ENCODE measurements at places on chromosomes 5 and 9.

- DNase-seq, result no peak
These were observed 89.2 kb upstream of the IRX4 start for GRCh38 chr5:1971944-1972343.

DNA sequence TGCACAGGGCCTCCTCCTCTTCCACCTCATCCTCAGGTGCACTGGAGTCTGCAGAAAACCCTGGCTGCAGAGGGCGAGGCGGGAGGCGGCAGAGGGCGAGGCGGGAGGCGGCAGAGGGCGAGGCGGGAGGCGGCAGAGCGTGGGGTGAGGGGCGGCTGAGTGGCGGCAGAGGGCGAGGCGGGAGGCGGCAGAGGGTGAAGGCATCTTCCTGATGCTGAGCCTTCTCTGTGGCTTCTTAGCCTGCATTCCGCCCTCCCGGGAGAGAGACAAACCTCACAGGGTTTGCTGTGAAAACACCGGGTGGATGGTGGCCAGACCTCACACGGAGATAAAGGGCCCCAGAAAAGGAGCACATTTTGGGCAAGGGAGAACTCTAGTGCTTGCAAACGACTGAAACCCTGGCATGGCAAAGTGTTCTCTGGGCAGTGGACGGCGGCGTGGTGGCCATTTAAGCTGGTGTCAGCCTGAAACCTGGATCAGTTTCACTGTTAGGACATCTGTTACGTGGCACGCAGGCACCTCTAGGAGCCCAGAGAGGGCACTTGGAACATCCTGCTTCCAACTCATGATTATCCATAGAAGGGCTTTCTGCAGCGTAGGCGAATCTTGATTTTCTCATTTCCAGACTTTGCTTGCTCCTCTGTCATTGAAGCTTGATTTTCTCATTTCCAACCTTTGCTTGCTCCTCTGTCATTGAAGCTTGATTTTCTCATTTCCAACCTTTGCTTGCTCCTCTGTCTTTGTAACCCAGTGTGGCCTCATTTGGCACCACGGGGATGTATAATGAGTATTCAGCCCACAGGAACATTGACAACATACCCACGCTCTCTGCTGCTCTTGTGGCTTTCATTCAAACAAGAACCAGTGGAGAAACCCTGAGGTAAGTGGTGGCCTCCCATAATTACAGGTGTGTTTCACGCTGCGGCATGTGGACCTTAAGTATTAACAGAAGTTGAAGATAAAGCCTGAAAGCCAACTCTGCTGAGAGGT lies 16.3 kb upstream of the PLEKHG4B start:
- no peak for DNase-seq

DNA sequence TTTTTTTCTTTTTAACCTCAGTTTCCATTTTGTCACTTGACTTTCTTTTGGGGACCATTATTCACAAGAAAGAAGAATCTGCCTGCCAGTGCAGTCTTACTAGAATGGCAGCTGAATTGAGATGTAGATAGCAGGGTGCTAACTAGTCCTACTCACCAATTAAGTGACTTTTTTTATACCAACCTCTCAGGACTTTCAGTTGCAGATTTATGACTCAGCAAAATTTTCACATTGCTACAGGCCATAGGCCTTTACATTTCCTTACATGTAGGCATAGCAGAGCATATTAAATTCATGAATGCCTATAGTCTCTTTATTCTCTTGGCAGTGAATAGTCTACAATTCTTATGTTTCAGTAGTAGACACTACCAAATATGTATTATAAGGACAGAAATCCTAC lies 54.0 kb upstream of the FKTN start:
- DNase-seq, result no peak

GRCh38 chr5:60395712-60396329 lies 304.1 kb downstream of the DEPDC1B start:
- no peak for DNase-seq

- no peak for DNase-seq
These were observed 156.6 kb upstream of the PHYKPL start for GRCh38 chr5:178389026-178389729.

DNA sequence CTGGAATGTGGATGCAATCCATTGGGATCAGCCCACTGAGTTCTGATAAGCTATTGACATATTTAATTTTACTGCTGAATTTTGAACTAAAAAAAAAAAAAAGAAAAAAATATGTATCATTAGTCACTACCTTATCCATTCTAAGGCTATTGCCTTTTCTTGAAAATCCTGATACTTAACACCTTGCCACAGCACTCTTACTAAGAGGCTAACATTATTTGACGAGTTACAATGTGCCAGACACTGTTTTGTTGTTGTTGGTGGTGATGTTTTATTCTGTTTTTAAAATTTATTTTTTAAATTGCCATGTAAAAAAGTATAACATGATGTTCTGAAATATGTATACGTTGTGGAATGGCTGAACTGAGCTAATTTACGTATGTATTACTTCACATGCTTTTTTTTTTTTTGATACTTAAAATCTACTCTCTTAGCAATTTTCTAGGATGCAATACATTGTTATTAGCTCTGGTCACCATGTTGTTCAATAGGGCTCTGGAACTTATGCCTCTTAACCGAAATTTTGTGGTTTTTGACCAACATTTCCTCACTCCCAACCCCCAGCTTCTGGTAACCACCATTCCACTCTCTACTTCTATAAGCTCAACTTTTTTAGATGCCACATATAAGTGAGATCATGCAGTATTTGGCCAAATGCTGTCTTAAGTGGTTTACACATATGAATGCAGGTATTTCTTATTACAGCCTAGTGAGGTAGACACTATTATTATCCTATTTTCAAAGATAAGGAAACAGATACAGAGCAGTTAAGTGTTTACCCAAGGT lies 134.8 kb upstream of the PCA3 start:
- DNase-seq, result no peak

GRCh38 chr9:18459962-18460584 lies 13.9 kb upstream of the ADAMTSL1 start:
- no peak for DNase-seq

GRCh38 chr5:103035701-103036100 lies 84.2 kb downstream of the GIN1 start:
- no peak for DNase-seq

DNA sequence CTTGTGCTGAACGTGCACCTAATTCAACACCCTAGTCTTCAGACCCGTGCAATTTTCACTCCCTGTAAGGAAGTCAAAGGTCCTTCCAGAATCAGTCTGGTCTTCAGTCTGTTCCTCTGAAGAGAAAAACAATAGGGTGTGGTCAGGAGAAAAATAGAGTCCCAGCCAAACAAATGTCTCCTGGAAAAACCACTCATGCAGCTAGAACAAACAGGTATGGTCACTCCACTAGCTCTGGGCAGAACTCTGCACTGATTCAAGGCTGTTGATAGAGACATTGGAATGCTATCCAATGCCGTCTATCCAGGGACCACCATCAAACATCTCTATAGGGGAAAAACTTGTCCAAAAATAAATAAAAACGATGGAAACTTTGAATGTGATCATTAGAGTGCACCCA lies 81.8 kb upstream of the MAP3K1 start:
- DNase-seq, result no peak

DNA sequence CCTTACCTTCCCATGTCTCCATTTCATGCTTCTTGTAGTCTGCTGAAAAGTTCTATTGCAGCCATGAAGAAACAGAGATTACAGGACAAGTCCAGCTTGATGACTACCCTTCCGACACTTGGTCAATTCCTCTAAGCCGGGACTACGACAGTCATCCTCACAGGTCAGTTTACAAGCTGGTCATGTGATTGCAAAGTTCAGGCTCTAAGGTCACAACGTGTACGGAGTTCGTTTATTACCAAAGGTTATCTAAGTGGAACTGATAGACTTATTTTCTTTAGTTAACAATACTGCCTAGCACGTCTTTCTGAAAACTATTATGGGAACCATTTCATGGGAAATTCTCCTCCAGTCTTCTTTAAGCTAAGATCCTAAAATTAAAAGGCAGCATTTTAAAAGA lies 88.5 kb upstream of the NR5A1 start:
- DNase-seq, result peak; percentile 75

- no peak for DNase-seq
These were observed 824 bp downstream of the TMEM245 start for GRCh38 chr9:109118808-109119438.

Data from HuH-7.5 (cell line).